Activated CD4-positive, alpha-beta T cell treated with anti-CD3 and anti-CD28 coated beads for 24 hours (primary cell): ENCODE measurements at places on chromosomes 7 and 10.

- no peak for DNase-seq
Measured at GRCh38 chr10:129024046-129024445, 443.0 kb upstream of the MGMT start.

GRCh38 chr7:26444555-26444954, 152.9 kb downstream of the SNX10 start:
- no peak for DNase-seq

GRCh38 chr10:78278058-78278404, 244.4 kb downstream of the RPS24 start:
- DNase-seq = no peak

DNA sequence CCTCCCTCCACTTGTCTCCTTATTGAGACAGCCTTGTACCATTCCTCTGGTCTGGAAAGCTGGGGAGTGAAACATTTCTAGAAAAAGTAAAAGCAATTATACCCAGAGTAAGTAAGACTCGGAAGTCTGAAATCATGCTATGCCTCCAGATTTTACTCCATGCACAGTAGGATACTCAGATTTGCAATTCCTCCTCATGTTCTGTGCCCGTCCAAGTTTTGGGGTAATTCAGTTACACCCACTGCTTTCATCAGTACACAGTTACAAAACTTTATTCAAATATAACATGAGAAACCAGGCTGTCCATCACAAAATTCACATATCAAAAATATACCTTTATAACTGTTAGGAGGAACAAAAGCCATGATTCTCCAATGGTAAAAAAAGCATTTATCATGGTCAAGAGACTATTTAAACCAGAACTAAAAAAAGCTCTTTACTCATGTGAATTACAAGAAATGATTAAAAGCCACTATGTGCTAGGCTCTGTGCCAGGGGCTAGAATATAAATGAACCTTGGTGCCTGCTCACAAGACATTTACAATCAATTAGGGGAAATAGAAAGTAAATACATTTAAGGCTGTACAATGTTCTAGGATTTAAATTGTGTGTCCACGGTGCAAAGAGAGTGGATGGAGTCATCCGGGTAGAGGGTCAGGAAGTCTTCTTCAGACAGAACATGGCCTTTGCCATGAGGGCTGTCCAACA, 320.2 kb downstream of the ELMO1 start:
- DNase-seq = no peak

DNA sequence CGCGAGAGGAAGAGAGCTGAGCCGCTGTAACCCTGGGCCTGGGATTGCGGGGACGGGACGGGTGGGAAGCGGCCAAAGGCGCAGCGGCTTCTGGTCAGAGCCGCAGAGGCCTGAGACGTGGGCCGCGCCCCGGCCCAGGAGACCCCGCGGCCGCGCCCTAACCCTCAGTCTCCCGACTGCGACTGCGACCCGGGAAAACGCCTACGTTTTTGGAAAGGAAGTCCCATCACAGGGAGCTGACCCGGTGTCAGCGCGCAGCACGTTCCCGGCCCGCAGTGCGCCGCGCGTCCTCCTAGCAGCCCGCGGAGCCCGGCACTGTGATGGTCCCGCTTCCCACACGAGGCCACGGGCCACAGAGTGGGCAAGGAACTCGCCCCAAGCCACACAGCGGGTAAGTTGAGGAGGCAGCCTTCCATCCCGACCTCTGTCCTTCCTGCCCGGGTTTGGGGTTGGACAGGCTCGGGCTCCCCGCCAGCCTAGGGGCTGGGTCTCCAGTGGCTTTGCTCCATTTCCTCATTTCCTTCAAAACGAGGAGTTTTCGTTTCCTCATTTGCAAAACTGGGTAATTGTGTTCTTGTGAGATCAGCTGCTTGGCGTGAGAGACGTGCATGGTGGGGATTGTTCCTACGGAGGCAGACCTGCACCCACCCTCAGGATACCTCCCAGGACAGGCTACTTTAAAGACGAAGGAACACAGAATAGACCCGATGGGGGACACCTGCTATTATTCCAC, 1.2 kb downstream of the GPNMB start:
- DNase-seq = peak; percentile 0

- DNase-seq = no peak
Measured at GRCh38 chr10:62437696-62438095, 63.5 kb downstream of the ZNF365 start.

DNA sequence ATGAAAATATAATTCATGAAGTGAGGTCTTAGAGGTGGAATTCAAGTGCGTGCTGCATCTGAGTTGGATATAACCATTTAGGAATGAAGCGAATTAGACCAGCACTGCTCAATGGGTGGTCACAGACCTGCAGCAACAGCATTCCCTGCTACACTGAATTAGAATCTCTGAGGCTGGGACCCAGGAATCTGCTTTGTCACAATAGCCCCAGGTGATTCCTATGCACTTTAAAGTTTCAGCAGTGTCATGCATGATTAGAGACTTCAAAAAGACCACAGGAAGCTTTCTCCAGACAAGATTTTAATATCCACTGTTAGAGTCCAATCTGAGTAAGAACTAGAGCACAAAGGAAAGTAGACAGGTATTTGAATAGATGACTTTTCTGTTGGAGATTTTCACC, 352.8 kb upstream of the VSTM2A start:
- no peak for DNase-seq

GRCh38 chr7:148487912-148488311, 102.7 kb upstream of the C7orf33 start:
- DNase-seq = no peak

- no peak for DNase-seq
Measured at GRCh38 chr7:70406950-70407209, 725.1 kb upstream of the GALNT17 start.

DNA sequence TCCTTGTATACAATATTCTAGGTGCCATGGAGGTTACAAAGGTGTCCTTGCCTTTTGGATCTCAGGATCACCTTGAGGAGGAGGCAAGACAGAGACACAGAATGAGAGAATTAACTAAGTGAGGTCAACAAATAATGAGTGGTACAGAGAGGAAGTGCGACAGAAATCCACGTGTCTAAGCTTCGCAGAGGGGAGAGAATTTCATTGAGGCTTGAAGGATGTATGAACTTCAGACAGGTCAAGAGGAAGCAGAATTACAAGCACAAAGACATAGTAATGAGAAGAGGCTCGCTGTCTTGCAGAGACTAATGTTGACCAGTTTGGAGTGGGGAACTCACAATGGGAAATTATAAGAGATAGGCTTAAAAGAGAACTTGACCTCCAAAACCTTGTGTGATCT, 308.7 kb downstream of the FRMD4A start:
- no peak for DNase-seq

- no peak for DNase-seq
Measured at GRCh38 chr7:37823557-37823956, 24.8 kb upstream of the NME8 start.

DNA sequence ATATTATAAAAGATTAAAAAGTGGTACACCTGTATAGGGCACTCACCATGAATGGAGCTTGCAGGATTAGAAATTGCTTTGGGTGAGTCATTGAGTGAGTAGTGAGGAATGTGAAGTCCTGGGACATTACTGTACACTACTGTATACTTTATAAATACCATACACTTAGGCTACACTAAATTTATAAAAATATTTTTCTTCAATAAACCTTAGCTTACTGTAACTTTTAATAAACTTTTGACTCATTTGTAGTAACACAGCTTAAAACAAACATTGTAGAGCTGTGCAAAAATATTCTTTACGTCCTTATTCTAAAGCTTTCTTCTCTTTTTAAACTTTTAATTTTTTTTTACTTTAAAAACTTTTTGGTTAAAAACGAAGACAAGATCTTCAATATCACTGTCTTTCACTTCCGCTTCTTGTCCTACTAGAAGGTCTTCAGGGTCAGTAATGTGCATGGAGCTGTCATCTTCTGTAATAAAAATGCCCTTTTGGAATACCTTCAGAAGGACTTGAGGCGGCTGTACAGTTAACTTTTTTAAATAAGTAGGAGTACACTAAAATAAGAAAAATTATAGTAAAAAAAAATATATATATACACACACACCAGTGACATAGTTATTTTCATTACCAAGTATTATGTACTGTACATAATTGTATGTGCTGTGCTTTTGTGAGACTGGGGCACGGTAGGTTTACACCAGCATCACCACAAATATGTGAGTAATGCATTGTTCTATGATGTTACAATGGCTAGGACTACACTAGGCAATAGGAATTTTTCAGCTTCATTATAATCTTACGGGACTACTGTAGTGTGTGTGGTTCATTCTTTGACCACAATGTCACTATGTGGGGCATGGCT, 3.5 kb downstream of the STK31 start:
- no peak for DNase-seq

GRCh38 chr10:95522117-95522516, 39.1 kb downstream of the SORBS1 start:
- DNase-seq = no peak

DNA sequence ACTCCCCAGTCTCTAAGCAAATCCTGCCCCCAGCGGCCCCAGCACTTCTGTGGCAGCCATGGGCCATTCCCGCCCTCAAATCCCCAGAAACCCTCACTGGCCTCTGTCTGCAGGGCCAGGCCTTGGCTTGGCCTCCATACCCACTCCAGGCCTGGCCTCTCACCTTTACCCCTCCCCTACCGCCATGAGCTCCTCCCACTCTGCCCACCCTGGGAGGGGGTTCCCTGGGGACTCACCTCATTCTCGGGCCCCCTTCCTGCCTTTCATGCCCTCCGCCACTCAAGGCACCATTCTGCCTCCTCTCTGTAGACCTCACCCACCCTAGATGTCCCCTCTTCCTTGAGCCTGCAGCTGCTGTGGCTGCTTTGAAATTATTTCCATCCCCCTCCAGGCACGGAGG, 41.0 kb downstream of the PRF1 start:
- DNase-seq = no peak

DNA sequence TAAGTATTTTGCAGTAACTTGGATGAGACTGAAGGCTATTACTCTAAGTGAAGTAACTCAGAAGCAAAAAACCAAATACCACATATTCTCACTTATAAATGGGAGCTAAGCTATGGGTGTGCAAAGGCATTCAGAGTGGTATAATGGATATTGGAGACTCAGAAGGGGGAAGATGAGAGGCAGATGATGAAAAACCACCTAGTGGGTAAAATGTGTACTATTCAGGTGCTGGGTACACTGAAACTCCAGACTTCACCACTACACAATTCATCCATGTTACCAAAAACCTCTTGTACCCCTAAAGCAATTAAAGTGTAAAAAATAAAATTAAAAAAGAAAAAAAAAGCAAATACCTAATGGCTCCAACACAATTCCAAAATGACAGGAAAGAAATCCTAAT, 351.7 kb downstream of the NXPH1 start:
- no peak for DNase-seq

- no peak for DNase-seq
Measured at GRCh38 chr10:127161482-127161881, 34.9 kb downstream of the INSYN2A start.

DNA sequence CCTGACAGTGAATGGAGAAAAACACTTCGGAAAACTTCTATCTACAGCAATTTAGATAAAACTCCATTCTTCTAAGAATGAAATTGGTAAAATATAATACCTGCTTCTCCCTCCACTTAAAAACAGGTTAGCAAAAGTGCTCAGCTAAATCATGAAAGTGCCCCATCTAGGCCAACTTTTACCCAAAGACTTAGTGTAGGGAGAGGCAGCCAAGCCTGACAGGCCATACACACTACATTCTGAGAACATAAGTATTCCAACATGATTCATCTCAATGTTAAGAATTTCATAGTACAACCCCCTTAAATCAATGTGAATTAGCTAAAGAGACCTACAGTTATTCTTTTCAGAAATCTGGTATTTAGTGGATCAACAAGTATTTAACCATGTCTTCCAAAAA, 7.2 kb downstream of the FAM3C start:
- DNase-seq = no peak

DNA sequence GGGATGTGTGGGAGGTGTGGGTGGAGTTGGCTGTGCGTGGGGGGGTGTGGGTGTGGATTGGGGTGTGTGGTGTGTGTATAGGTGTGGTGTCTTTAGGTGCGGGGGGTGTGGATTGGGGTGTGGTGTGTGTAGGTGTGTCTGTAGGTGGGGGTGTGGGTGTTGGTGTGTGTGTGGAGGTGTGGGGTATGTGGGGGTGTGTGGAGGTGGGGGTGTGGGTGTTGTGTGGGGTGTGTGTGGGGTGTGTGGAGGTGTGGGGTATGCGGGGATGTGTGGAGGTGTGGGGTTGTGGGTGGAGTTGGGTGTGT, 33.9 kb downstream of the SPDYE17 start:
- no peak for DNase-seq

DNA sequence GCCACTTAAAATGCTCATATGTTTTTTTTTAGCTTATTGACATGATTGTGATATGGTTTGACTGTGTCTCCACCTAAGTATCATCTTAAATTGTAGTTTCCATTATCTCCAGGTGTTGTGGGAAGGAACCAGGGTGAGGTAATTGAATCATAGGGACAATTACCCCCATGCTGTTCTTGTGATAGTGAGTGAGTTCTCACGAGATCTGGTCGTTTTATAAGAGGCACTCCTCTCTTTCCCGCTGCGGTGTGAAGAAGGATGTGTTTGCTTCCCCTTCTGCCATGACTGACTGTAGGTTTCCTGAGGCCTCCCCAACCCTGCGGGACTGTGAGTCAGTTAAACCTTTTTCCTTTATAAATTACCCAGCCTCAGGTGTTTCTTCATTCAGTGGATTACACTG, 80.5 kb upstream of the ETV1 start:
- DNase-seq = no peak

GRCh38 chr7:10300577-10300976, 673.1 kb upstream of the PHF14 start:
- DNase-seq = no peak

DNA sequence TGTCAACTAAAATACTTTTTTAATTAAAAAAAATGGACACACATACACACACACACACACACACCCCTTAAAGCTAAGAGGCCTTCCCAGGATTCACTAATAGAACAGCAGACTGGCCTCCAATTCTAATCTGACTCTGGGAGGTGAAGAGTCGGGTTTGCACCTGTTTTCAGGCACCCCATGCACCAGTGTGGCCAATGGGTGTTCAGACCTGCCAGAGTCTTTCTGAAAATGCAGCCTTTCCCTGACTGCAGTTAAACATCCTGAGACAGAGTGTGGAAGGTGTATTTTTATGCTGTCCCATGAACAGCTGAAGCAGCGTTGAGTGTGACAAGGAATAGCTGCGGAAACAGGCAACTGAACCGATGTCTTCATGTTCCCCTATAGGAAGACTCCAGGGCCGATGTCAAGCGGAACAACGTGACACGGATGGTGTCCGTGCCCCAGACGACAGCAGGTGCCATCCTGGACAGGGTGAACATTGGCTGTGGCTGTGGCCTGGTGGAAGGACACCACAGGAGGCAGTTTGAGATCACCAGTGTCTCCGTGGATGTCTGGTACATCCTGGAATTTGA, 74.6 kb upstream of the LYZL2 start:
- no peak for DNase-seq

GRCh38 chr7:90968871-90969270, 295.4 kb upstream of the FZD1 start:
- no peak for DNase-seq

DNA sequence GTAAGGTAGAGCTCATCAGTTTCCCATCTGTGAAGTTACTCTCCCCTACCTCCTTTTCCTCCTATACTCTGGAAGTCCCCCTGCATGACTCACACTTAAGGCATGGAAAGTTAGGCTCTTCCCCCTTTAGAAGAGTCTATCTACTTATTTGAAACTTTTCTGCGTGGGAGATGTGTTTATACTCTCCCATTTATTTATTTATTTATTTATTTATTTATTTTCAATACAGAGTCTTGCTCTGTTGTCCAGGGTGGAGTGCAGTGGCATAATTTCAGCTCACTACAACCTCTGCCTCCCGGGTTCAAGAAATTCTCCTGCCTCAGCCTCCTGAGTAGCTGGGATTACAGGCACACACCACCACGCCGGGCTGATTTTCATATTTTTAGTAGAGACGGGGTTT, 107.5 kb upstream of the JCAD start:
- no peak for DNase-seq

- DNase-seq = no peak
Measured at GRCh38 chr7:144827621-144828020, 8.2 kb downstream of the TPK1 start.
